ENCODE measurements at places on chromosomes 1 and 21.

- DNase-seq: no peak
Observed at GRCh38 chr1:100780814-100781213, 61.3 kb downstream of the VCAM1 start.

DNA sequence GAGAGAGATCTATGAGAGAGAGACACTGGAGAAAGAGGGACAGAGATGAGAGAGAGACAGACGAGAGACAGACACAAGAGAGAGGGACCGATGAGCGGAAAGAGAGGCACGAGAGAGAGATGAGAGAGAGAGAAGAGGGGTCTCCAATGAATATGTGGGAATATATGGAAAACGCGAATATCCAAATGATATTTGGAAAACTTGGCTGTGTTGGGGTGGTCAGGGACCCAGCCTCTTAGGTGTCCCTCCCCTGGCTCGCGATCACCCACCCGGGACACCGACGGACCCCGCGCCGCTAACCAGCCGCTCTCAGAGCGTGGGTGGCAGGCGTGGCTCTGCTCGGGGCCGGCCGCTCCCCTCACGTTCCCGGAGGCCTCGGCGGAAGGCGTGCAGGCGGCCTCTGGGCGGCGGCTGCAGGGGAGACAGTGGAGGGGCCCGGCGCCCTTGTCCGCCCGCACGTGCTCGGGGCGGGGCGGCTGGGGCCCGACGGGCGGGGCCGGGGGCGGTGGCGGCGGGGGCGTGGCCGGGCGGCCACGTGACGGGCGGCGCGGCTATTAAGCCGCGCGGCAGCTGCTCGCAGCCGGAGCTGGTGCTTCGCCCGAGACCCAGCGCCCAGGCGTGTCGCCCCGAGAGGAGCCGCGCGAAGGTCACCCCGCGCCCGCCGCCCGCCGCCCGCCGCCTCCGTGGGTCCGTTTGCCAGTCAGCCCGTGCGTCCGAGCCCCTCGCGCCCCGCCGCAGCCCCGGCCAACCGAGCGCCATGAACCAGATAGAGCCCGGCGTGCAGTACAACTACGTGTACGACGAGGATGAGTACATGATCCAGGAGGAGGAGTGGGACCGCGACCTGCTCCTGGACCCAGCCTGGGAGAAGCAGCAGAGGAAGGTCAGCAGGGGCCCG is at the start of gene ACTN2:
ACTN2 (plus strand) TSS at position 583 of the 898 bp plus-strand sequence; CDS start at position 758, 175 bp downstream.
- DNase-seq: peak; percentile 82

- DNase-seq: no peak
Observed at GRCh38 chr1:172938681-172939080, 112.1 kb downstream of the TNFSF18 start.

GRCh38 chr21:32015461-32016139 is 142.8 kb downstream of the HUNK start:
- no peak for DNase-seq

- DNase-seq: peak; percentile 65
Observed at GRCh38 chr1:15323351-15323988, 76.4 kb downstream of the FHAD1 start.

GRCh38 chr1:228830954-228831481 is 95.7 kb downstream of the RHOU start:
- DNase-seq: no peak

- DNase-seq: no peak
Observed at GRCh38 chr1:95287081-95287480, 53.1 kb downstream of the RWDD3 start.

GRCh38 chr1:115867216-115867615 is 26.3 kb upstream of the NHLH2 start:
- DNase-seq: no peak

DNA sequence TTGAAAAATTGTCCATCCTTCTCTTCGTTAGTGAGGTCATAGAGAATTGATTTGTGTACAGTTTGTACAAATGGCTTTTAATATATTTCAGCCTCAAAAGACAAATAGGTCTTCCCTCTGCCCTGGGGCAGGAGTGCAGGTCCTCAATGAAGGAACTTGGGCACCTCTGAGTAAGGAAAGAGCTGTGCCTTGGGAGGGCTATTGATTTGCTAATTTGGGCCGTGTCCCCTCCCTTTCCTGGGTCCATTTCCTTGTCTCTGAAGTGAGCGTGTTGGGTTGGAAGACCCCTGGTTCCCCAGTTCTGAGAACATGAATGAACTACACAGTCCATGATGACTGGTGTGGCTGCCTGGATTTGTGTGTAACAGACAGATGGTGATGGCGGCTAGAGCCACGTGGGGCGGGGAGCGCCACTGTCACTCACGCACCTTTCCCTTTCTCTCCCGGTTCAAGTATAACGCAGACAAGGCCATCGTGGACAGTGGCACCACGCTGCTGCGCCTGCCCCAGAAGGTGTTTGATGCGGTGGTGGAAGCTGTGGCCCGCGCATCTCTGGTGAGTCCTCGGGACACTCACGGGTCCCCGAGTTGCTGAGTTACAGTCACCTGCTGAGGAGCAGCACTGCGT is 71.0 kb upstream of the FAM3B start:
- no peak for DNase-seq

- no peak for DNase-seq
Observed at GRCh38 chr1:115116512-115116911, 27.2 kb upstream of the TSPAN2 start.

- DNase-seq: no peak
Observed at GRCh38 chr1:211589782-211590721, 11.1 kb upstream of the SLC30A1 start.

DNA sequence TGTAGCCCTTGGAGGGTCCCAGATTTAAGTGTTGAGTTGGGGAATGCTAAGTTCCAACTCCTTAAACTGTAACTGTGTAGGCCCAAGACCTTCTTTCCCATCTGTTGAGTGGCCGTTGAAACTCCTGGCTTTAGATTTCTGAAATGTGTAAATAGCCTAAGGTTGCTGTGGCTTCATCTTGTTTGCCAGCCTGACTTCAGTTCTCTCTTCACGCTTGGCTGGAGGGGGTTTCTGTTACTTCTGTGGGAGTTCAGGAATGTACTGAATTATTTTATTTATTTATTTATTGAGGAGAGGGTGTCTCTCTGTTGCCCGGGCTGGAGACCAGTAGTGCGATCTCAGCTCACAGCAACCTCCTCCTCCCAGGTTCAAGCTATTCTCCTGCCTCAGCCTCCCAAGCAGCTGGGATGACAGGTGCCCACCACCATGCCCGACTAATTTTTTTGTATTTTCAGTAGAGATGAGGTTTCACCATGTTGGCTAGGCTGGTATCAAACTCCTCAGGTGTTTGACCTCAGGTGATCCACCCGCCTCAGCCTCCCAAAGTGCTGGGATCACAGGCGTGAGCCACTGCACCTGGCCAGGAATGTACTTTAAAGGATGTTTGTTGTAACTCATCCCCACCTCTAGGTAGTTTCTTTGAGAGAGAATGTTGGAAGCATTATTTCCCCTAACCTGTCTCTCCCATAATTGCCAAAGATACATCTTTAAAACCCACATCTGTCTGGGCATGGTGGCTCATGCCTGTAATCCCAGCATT is 5.9 kb downstream of the TTC39A start:
- DNase-seq: no peak

DNA sequence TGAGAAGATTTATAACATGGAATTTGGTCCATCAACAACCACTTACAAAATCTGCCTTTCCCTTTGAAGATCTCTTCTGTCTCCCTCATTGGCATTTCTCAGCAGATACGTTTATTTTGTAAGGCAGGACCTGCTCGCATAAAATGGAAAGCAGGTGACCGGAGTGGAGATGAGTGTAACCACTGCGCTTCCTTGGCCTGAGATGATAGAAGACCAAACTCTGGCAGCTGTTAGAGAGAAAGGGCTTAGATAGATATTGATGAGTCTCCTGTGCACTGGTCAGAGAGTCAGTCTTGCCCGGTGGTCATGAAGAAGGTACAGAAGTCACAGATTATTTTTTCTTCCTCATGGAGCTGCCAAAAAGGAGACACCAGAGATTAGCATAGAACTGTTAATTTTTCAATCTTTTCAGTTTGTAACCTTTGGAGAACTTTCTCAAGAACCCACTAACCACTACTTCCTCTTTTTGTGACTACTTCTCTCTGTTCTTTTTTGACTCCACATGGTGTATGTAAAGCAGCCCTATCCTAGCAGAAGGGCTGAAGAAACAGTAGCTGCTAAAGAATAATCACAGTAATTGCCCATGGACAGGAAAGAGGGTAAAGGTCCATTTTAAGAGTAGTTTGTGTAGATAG is 47.6 kb downstream of the FCRL3 start:
- peak; percentile 73 for DNase-seq

- no peak for DNase-seq
Observed at GRCh38 chr1:239814306-239814881, 277.3 kb upstream of the FMN2 start.

DNA sequence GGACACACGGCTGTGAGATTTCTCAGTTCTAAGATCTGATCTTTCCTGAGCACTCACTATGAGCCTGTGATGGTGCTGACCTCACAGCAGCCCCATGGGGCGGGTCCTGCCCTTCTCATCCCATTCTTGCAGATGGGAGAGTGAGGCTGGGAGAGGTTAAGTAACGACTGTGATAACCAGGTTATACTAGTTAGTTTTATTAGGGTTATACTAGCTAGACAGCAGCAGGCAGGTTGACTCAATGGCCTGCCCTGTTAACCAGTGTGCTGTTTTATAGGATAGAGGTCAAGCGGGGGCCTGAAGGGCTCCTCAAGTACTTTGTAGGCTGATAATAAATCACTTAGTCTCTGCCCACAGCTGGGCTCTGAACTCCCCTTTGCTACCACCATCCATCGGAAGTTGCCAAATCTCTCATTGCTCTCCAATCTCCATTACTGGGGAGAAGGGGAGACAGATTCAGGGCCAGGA is 4.8 kb downstream of the CNTN2 start:
- DNase-seq: no peak

DNA sequence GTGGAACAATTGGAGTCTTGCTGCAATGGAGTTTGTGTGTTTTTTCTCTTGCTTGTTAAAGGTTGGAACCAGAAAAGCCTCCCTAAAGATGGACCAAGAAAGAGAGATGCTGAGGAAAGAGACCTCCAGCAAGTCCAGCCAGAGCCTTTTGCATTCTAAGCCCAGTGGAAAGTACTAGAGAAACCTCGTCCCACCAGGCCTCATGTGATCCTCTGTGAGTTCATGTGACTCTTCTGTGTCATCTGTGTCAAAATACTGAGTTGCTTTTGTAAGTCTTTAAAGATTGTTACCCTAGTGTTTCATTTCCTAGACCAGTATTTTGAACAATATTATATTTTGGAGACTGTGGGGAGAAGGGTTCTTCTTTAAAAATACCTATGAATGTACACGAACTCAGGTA is 12.5 kb upstream of the EFHD2 start:
- DNase-seq: no peak

DNA sequence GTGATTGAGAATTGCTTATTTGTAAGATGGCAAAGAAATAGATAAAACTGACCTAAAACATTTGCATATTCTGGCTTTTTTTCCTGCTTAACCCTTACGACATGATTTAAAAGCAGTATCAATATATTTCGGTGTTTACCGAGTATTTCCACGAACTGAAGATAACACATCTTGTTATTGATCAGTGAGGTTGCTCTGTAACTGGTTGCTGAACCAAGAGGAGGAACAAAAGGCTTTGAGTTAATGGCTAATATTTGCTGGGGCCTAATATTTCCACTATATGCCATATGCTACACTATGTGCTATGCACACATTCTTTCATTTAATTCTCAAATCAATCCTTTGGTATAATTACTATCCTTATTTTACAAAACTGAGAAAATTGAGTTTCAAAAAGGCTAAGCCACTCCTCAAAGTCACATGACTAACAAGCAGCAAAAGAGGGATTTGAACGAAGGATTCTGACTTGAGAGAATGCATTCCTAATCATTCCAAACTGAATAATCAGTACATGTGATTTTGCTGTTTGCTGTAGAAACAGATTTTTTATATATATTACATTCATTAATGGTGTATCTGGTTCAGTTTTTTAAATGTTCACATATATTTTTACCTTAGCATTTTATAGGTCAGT is 346.0 kb downstream of the USP25 start:
- DNase-seq: no peak

GRCh38 chr1:225544924-225545323 is 108.0 kb downstream of the ENAH start:
- DNase-seq: no peak

GRCh38 chr1:51624855-51625254 is 8.0 kb downstream of the OSBPL9 start:
- DNase-seq: no peak

DNA sequence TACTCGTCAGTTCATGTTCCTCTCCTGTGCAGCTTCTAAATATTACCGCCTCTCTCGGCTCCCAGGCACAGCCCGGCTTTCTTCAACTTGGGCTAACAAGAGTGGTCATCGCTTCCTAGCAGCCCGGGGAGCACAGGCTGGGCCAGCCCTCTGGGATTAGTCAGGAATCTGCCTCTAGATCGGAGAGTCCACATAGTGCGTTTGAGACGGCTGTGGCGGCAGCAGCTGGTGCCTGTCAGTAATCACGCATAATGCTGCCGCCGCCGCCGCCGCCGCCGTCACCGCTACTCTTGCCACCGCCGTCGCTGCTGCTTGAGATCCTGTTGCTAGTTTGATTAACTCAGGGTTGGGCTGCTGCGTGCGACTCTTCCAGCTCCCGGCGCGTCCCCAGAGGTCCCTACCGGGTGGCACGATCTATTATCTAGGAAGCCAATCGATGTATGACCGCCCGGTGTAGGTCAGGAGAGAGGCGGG is at the start of gene RXRG:
RXRG (minus strand) TSS at position 230 of the 474 bp plus-strand sequence. CDS start 233 bp downstream, outside the sequence.
- no peak for DNase-seq

DNA sequence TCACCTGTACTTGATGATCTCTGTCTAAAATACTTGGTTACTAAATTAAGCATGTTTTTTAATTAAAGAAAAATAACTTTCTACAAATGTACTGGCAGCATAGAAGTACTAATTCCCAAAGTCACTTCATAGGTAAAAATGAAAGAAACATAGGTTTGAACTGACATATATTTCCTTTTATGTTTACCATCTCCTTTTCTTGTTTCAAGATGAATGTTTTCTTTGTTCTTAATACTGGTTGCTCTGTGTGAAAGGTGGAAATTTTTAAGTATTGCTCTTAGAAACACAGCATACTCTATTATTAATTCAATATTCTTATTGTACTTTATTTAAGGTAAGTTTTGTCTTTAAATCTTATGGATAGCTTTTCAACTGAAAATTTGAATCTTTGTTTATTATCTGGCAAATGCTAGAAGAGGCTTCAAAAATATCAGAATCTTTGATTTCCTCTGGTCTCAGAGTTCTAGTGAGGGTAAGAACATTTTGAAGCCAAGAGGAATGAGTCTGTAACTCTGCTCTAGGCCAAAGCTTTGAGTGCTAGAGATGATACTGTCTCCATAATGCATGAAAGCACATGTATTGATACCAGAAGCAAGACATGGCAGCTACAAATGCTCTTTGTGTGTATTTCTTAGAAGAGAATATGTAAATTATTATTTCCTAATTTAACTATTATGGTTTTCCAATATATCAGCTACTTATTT is 18.2 kb downstream of the RRP15 start:
- no peak for DNase-seq

All from germinal center (tissue), 1 donor.